ENCODE measurements at places on chromosomes 4 and X.
A peak's percentile ranks its signal among the peaks of the same experiment; 100 is the strongest.

DNA sequence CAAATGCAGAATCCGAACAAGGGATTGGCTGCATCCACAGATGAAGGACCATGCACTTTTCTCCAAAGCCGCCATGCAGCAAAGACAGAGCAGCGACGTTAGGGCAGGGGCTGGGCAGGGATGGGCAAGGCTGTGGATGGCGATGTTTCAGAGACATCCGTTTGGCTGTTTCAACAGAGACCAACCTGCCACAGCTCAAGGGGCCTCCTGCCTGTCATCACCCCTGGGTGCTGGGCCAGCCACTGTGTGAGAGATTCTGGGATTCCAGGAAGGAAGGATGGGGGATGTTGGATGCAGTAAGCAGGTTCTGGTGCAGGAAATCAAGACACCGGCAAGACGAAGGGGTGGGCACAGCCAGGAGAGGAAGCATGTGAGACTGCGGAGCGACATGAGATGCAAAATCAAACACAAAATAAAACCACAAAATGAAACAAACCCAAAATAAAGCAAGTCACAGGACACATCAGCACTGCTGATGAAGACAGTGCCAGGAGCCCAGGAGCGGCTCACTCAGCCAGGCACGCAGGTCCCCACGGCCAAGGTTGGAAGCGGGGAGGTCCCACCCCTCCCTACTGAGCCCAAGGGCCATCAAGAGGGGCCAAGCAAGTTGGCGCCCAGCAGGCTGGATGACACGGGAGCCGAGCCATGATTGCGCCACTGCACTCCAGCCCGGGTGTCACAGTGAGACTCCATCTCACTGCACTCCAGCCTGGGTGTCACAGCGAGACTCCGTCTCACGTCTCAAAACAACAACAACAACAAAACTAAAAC, 68.1 kb downstream of the FAM53A start:
- DNase-seq: no peak

GRCh38 chr4:46931981-46932380, 22.9 kb upstream of the COX7B2 start:
- peak; percentile 43 for DNase-seq

DNA sequence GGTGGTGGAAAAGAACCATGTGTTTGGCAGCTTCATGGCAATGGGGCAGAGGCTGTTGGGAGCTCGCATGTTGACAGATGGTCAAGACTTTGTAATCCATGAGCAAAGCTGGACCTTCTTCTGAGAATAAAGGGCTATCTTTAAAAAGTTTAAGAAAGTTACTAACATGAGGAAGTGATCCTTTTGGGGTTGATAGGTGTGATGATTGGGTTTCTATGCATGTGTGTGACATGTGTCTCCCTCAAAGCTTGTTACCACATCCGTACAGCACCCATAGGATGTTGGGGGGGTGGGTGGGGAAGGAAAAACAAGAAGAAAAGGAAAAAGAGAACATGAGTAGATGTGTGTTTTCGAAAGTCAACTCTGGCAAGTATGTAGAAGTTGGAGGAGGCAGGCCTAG, 123.0 kb upstream of the TLR3 start:
- DNase-seq: no peak

GRCh38 chrX:16604337-16604736, 45.6 kb upstream of the S100G start:
- DNase-seq: no peak

- DNase-seq: no peak
These were observed 228.7 kb upstream of the SPRY1 start for GRCh38 chr4:123167931-123168330.

GRCh38 chrX:32170481-32170880, 1040.9 kb downstream of the DMD start:
- no peak for DNase-seq

DNA sequence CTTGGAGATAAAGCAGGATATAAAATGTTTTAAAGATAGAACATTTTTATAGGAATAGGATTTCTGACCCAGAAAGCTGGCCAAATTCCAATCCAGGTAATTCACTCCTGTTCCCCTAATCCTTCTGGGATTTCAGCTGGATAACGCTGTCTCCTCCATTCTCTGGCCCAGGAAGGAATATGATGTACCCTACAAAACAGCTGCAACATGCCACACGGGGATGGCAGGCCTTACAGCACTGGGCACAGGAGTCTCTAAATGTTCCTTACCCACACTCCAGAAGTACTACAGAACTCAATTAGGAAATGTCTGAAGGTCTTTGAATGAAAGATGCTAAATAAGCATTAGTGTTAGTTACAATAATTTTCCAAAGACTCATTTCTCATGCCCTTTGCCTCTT, 15.8 kb downstream of the CAMK2D start:
- DNase-seq: no peak

- DNase-seq: no peak
These were observed 180.4 kb downstream of the SLIT2 start for GRCh38 chr4:20432088-20432487.

- no peak for DNase-seq
These were observed 410.2 kb downstream of the MID1IP1 start for GRCh38 chrX:39211501-39211900.

GRCh38 chr4:73436674-73437557, 895 bp downstream of the AFP start:
- DNase-seq: no peak

DNA sequence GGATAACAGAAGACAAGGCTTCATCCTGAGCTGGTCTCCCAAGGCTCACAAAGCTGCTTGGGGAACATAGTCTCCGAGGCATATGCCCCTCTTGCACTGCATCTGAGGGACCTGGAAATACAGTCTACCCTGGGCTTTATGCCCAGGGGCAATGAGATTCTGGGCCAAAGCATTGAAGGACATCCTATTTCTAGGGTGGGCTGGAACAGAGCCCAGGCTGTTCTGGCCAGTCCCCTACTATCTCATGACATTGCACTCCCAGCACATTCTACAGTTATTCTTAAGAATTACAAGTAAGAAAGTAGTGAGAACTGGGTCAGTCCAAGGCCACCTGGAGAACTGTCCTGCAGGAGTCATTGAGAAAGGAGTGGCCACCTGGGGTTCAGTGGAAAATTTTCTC, 107.6 kb downstream of the USP46 start:
- DNase-seq: no peak

- DNase-seq: no peak
These were observed at the start of gene HS6ST2 for GRCh38 chrX:132958091-132958703. Gene HS6ST2, minus strand, starts transcription at chrX:132958629.

- DNase-seq: peak; percentile 43
These were observed 768 bp upstream of the CDKL5 start for GRCh38 chrX:18424482-18425198.

- DNase-seq: peak; percentile 57
These were observed 7.2 kb upstream of the C1QTNF7 start for GRCh38 chr4:15420642-15421041.

DNA sequence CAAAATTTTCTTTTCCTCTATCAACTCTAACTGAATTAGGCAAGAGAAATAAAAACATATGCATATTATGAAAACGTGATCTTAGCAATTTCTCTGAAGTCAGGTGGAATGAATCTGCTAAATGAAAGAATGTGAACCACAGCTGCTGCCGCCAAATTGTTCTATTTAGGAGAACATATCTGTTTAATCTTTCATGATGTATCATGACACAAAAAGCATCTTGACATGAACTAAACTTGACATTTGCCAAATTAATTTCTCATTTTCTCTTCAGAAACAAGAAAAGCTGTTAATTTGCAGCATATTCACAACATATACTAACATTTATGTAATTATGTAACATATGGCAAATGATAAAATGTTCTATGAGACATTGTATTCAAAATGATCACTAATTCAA, 1237.9 kb downstream of the TECRL start:
- DNase-seq: no peak

GRCh38 chr4:90842960-90843359, 715.8 kb downstream of the CCSER1 start:
- DNase-seq: no peak

GRCh38 chr4:187027272-187027671, 303.6 kb upstream of the FAT1 start:
- no peak for DNase-seq

- DNase-seq: no peak
These were observed 173.6 kb upstream of the NUDT6 start for GRCh38 chr4:123096038-123096437.

DNA sequence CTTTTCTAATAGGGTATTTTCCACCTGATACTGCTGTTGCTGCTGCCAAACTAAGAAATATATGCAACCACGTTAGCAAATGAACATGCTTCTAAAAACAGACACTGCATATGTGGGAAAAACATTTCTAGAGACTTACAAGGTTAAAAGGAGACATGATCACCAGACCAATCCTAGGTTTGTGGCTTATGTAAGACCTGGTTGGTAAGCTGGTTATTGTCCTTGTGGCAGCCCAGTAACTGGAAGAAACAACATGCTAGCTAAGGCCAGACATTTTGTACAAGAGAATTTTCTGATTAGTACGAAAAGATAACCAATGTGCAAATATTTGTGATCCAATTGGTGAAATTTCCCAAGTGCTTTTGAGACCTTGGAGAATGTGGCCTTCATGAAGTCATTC, 112.0 kb downstream of the AFF2 start:
- DNase-seq: no peak

DNA sequence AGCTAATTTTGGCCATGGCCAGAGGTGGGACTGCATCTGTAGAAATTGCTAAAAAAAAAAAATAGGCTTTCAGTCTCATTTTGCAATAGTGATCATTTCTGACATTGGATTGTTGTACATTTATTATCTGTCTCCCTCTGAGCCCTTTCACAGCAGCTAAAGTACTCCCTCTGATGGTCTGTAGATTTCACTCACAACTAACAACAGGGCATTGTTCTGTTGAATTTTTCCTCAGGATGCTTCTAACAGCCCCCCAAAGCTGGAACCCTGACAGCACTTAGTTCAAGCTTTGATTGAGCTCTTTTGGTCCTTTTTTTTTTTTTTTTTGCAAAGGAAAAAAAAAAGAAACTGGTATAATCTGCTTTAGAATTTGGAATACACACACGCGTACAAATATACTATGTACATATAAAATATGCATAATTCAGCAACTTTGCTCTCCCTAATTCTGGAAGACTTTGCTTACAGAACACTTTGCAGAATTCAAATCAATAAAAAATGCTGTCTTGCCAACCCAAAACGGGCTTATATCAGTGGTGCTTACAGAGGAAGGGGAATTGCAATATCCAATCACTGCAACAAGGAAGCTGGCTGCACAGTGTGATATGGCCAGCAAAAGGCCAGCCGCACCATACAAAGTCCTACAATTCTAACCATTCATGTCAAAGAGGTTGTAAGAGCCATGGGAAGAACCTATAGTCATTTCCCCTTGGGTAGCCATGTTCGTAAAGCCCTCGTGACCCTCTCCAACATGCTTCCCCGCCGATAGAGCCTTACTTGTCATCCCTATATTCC, 406.4 kb downstream of the SMARCA1 start:
- DNase-seq: peak; percentile 8

DNA sequence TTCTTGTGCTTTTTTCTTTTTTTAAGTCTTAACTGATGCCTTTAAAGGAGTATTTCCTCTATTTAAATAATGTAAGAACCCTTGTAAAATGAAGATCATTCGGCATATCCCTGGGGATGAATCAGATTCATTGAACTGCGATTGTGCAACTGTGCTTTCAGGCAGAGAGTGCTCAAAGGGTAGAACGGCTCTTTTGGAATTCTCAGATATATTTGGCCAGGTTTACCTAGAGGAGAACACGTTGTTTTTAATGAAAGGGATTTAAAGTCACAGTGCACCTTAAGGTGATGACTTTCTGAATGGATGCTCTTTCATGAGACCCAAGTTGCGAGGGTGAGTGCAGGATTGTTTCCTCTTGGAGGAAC, 51.6 kb upstream of the ELOVL6 start:
- DNase-seq: no peak

DNA sequence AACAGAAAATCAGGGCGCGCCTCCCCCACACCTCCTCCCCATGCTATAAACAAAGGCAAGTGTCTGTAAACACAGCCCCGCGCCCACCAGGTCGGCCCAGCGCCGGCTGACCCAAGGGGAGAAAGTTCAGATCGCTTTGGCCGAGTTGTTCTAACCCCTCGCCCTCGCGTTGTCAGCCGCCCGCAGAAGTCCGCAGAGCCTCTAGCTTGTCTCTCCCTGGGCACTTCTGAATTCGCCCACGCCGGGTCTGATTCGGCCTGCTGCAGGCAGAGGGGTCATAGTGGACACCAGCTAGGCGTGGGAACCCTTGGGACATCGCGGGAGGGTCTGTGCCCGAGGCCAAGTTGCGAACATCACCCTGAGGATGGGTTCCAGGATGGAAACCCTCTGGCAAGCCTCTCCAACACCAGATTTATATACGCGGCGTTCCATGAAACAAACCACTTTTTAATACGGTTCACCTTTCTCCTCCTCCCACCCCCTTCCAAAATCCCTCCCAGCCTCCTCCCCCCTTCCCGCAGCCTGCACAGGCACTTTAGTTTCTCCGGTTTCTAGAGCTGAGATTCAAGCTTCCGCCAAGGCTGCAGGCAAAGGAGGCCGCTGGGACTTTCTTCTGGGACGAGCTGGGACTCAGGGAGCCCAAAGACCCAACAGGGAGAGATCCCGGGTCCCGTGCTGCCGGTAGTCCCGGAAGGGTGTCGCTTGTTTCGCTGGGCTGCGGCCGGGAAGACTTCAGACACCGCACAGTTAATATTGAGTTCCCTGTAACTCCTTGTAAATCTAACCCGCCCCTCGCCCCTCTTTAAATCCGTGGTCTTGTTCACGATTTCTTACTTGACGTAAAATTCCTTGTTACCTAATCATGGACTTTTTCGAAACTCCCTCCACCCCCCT, 4.7 kb downstream of the HAND2 start:
- no peak for DNase-seq

GRCh38 chr4:107714256-107714655, 5.8 kb downstream of the PAPSS1 start:
- no peak for DNase-seq

GRCh38 chr4:174172274-174172673, 111.2 kb downstream of the FBXO8 start:
- no peak for DNase-seq

GRCh38 chr4:87243426-87244053, 23.1 kb upstream of the KLHL8 start:
- no peak for DNase-seq

GRCh38 chr4:123950530-123950929, 553.9 kb downstream of the SPRY1 start:
- DNase-seq: no peak

DNA sequence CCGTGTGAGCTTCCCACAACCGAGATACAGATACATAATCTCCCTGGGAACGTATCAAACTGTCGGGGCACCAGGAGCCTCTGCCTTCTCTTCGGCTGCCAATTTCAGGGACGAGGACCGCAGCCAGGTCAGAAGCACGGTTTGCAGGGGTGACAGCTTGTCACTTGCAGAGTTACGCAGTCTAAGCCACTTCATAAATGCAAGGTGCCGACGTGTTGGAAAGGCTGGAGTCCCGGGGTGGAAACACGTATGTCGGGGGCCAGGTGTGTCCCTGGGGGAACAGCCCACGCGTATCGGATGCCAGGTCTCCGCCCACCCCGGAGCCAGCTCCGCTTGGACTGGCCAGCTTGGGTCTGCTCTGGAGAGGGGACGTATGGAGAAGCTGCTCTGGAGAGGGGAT, 76.3 kb upstream of the SHOX start:
- DNase-seq: no peak

DNA sequence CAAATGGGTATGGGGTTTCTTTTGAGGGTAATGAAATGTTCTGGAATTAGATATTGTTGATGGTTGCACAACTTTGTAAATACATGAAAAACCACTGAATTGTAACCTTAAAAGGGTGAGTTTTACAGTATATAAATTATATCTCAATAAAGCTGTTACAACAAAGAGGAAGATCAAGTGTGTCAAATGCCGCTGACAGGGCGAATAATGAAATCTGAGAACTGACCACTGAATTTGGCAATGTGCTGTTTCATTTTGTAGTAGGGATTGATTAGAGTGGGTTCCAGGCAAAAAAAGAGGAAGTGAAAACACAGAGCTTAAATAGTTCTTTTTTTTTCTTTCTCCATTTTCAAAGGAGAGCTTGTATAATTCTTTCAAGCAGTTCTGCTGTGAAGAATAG, 161.1 kb upstream of the NAP1L5 start:
- DNase-seq: no peak
